ENCODE measurements at places on chromosomes 4 and X.

GRCh38 chr4:77044461-77045150, 31.2 kb downstream of the CCNI start:
- peak; percentile 24 for DNase-seq

DNA sequence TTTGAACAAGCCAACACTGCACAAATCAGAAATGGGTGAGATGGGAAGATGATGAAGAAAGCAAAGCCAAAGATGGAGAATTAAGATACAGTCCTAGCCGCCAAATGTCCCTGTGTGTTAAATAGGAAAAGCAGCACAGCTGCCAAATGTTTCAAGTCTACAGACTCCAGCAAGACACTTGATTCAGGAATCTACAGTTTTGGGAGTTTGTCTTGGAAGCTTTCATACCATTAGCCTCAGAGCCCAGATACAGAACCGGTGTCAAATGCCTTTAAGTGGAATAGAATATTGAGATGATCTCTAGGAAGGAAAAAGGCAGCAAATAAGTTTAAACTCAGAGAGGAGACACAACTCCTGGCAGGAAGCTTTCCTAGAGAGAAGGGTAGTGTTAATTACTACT, 30.3 kb downstream of the OPHN1 start:
- no peak for DNase-seq

DNA sequence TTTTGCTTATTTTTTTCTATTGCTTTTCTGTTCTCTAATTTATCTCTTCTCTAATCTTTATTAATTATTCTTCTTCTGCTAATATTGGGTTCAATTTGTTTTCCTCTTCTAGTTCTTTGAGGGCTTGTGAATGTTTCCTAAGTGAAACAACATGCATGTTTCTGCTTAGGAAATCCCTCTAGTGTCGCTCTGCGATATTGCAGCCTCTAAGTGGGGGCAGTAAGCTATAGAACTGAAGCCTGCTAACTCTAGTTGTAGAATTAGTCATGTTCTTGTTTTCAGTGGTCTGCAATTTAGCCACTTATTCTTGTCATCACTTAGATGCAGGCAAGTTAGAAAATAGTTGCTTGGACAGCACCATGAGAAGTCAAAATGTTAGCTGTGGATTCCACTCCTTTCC, 222.6 kb downstream of the SPIN4 start:
- peak; percentile 0 for DNase-seq

DNA sequence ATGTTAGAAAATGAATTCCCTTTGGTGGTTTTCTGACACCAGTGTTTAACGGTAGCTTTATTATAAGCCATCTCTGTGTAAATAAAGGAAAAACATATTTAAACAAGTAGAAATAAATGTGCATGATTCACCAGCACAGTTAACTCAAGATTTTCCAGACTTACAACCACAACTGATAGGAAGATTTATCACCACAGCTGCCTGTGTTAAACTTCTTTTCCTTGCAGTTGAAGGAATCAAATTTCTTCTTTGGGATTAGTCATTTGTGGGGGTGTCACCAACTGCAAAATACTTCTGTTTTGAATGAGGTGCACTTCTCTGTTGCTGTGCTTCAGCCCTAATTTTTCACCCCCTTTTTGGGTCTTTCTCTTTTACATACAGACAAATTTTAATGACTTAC, 128.1 kb upstream of the STK26 start:
- peak; percentile 61 for DNase-seq

GRCh38 chr4:42706086-42706485, 49.2 kb upstream of the ATP8A1 start:
- DNase-seq, result no peak

DNA sequence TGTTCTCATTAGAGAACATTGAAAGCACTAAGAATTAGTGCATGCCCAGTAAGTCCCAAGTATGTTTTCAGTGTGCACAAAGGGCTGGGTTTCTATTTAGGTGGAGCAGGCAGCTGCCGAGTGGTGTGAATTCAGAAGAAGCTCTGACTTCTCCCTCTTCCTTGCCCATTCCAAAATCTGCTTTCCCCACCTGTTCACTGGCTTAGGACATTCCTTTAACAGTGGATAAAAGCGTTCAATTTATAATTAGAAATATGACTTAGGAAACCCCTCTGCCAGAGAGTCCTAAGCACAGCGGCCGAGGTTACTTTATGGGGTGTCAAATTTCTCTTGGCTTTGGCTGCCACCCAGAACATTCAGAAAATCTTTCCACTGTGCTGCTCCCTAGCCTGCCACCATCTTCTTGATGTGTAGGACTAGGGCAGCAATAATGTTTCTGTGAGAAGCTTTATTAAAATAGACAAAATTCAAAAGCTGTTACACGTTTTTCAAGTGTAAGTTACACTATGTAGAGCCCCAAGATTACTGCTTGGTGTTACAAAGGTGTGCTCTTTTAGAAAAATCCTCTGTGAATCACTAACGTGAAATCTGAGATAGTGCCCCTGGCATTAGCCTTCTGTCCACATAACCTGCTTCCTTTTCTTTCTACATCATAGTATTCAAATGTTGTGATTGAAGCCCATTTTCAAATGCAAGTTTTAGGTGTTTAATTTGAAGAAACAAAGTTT, 191.6 kb upstream of the ANKRD50 start:
- peak; percentile 57 for DNase-seq
